Spinal cord (tissue), 10 donors: ENCODE measurements at places on chromosomes 4 and X. TPM values are rescaled to one million over a fixed set of nuclear protein-coding genes. Genes with fewer than 3 reads are reported as not detected.
A peak's percentile ranks its signal among the peaks of the same experiment; 100 is the strongest.

DNA sequence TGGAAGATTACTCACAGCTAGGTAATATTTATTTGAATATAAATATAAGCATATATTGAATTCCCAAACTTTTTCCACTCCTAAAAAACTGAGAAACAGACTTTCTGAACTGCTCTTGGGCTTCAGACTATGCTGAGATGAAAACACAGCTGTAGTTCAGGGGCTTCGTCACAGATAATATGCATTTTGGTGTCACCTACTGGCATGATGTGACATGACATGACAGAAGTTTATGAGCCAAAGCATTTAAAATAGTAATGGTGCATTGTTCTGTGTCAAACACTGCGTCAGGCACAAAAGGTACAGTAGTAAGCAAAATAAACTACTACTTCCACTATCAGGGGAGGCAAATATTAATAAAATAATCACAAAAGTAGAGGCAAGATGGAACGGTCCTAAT is 171.3 kb downstream of the BTC start:
- no peak for DNase-seq
- H3K27ac ChIP-seq: no peak overlapping the region
- no peaks in the 10 kb centered on the region for H3K36me3 ChIP-seq
- H3K4me3 ChIP-seq: no peak overlapping the region
- no peaks in the 10 kb centered on the region for H3K27me3 ChIP-seq
- H3K4me1 ChIP-seq: no peaks in the 10 kb centered on the region

- H3K4me1 ChIP-seq: no peaks in the 10 kb centered on the region
- H3K27me3 ChIP-seq: no peaks in the 10 kb centered on the region
- H3K36me3 ChIP-seq: no peaks in the 10 kb centered on the region
Observed at GRCh38 chrX:82041034-82041433, 839.1 kb downstream of the SH3BGRL start.

TCEAL6 gene
- polyA plus RNA-seq: 34.0 TPM

DNA sequence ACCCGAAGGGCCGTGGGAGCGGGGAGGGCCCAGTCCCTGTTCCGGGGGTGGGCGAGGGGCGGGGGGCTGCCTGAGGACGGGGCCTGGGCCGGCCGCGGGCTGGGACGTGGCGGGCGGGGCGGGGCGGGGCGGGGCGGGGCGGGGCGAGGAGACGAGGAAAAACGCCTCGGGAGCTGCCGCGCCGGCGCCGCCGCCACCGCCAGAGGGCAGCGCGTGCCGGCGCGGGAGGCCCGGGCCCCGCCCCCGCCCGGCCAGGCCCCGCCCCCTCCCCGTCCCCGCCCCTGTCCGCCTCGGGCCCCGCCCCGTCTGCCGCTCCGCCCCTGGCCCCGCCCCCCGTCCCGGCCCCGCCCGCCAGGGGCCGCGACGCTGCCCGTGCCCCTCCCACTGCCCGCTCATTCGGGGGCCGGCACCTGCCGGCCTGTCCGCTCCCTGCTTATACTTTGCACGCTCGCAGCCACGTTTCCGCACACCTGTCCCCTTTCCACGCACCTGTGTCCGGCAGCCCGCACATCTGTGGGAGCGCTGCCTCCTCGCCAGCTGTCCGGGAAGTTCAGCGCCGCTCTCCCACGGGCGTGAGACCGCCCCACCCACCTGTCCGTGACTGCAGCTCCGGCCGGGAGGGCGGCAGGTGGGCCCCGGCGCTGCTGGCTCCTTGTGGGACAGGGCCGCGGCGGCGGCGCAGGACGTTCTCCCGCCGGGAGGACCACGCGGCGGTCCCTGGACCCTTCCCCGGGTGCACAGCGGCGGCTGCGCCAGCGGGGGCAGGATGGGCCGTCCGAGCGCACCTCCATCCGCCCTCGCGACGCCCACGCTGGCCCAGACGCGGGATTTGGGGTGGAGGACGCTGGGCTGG is 1.7 kb upstream of the FGFRL1 start:
- DNase-seq: peak; percentile 80
- H3K4me1 ChIP-seq: peaks cover 51% of the 10 kb centered on the region
- no peak overlapping the region for H3K27ac ChIP-seq
- peak overlapping the region; percentile 50 for H3K4me3 ChIP-seq
- H3K36me3 ChIP-seq: peaks cover 27% of the 10 kb centered on the region

SLC49A3 gene
- polyA plus RNA-seq: 1.6 TPM

GLOD5 gene
- polyA plus RNA-seq: not detected

C4orf17 gene
- not detected for polyA plus RNA-seq

NOX1 gene
- polyA plus RNA-seq: 0.84 TPM

- no peaks in the 10 kb centered on the region for H3K4me1 ChIP-seq
- H3K36me3 ChIP-seq: no peaks in the 10 kb centered on the region
- H3K4me3 ChIP-seq: no peak overlapping the region
- H3K27ac ChIP-seq: no peak overlapping the region
Observed at GRCh38 chr4:89863533-89863932, 26.6 kb upstream of the SNCA start.

DNA sequence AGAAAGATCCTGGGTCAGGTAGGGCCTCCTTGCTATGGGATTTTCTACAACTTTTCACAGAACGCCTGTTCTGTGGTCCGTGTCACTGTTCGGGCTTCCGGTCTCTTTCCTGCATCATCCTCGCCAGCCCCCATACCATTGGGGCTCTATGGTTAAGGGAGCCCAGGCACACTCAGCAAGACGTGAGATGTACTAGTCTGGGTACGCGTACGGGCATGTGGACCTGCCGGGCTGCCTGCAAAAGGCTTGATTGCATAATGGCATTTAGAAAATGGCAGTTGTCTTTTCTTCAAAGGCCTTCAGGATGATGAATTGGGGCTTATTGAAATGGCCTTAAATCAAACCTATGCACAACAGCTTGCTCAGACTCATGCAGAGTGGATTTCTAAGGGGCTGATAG is 86.7 kb downstream of the CNGA2 start:
- peaks cover 2% of the 10 kb centered on the region for H3K27me3 ChIP-seq
- no peak for DNase-seq
- H3K4me3 ChIP-seq: no peak overlapping the region
- no peaks in the 10 kb centered on the region for H3K4me1 ChIP-seq
- H3K36me3 ChIP-seq: no peaks in the 10 kb centered on the region

ADH1A gene
- polyA plus RNA-seq: not detected

- H3K36me3 ChIP-seq: no peaks in the 10 kb centered on the region
- no peak overlapping the region for H3K27ac ChIP-seq
- no peaks in the 10 kb centered on the region for H3K27me3 ChIP-seq
- no peak for DNase-seq
Observed at GRCh38 chr4:127251423-127251822, 381.3 kb upstream of the INTU start.

DNA sequence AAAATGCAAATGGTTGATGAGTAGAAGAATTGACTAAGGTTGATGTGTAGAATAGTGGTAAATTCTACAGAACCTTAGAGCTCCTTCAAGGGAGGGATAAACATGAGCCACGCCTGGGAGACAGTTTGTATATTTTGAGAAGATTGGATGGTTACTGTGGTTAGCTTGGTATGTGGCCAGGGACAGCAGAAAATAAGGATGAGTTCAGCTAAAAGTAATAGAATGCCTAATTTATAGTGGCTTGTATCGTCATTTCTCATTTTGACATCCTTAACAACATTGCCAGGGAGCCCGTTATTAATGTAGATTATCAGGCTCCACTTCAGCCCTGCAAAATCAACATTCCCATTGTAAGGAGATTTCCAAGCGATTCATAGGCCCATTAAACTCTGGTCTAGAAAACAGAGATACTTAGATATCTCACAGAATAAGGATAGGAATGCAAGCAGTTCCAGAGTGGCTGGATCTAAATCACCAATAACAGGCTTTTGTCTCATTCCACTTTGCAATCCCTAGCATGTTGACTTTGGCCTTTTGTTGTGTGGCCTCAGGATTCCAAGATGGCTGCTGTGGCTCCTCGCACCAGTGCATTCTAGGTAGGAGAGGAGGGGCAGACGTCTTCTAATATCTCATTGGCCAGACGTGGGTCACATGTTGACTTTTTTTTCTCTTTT is 6.4 kb upstream of the PTTG2 start:
- H3K27me3 ChIP-seq: no peaks in the 10 kb centered on the region
- no peaks in the 10 kb centered on the region for H3K36me3 ChIP-seq

DNA sequence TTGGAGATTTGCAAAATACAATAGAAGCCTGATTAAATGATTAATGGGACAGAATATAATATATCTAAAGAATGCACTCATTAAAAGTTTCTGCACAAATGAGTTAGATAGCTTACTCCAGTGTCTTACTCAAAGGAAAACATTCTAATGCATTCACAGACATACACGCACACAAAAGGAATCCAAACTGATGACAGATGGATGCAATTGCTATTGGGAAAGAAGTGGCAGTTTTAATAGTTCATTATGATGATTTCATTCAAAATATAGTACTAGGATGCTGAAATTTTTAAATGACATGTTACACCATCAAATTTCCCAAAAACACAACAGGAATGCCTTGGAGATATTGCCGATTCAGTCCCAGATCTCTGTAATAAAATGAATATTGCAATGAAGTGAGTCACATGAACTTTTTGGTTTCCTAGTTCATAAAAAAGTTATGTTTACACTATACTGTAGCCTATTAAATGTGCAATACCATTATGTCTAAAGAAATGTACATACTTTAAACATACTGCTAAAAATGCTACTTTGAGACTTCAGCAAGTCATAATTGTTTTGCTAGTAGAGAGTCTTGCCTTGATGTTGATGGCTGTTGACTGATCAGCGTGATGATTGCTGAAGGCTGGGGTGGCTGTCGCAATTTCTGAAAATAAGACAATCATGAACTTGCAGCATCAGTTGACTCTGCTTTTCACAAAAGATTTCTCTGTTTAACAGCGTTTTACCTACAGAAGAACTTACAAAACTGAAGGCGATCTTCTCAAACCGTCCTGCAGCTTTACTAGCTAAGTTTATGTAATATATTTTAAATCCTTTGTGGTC is 45.6 kb downstream of the BBS12 start:
- H3K36me3 ChIP-seq: no peaks in the 10 kb centered on the region
- DNase-seq: no peak
- no peaks in the 10 kb centered on the region for H3K4me1 ChIP-seq
- no peaks in the 10 kb centered on the region for H3K27me3 ChIP-seq
- H3K4me3 ChIP-seq: no peak overlapping the region

- no peaks in the 10 kb centered on the region for H3K36me3 ChIP-seq
- no peak for DNase-seq
- H3K27me3 ChIP-seq: no peaks in the 10 kb centered on the region
- no peaks in the 10 kb centered on the region for H3K4me1 ChIP-seq
Observed at GRCh38 chrX:28910487-28910886, 323.2 kb downstream of the IL1RAPL1 start.

KIAA1210 gene
- 0.29 TPM for polyA plus RNA-seq

GRCh38 chrX:82127228-82128123 is 925.6 kb downstream of the SH3BGRL start:
- no peak for DNase-seq
- H3K36me3 ChIP-seq: no peaks in the 10 kb centered on the region
- no peak overlapping the region for H3K27ac ChIP-seq
- H3K27me3 ChIP-seq: no peaks in the 10 kb centered on the region
- no peaks in the 10 kb centered on the region for H3K4me1 ChIP-seq

GRCh38 chr4:84683064-84683850 is 100.3 kb downstream of the CDS1 start:
- H3K27ac ChIP-seq: no peak overlapping the region
- H3K4me3 ChIP-seq: no peak overlapping the region
- H3K4me1 ChIP-seq: peaks cover 5% of the 10 kb centered on the region
- no peaks in the 10 kb centered on the region for H3K27me3 ChIP-seq
- DNase-seq: no peak
- peaks cover 31% of the 10 kb centered on the region for H3K36me3 ChIP-seq

SPOCK3 gene
- 74.8 TPM for polyA plus RNA-seq

- peaks cover 12% of the 10 kb centered on the region for H3K4me1 ChIP-seq
- no peak overlapping the region for H3K27ac ChIP-seq
- no peak overlapping the region for H3K4me3 ChIP-seq
- no peak for DNase-seq
- H3K27me3 ChIP-seq: peaks cover 5% of the 10 kb centered on the region
Observed at GRCh38 chrX:9349572-9350494, 115.0 kb upstream of the TBL1X start.

GRCh38 chr4:40516651-40517050 is 113.0 kb downstream of the RBM47 start:
- no peaks in the 10 kb centered on the region for H3K27me3 ChIP-seq
- no peak for DNase-seq
- no peaks in the 10 kb centered on the region for H3K36me3 ChIP-seq
- H3K4me3 ChIP-seq: no peak overlapping the region
- no peak overlapping the region for H3K27ac ChIP-seq

DNA sequence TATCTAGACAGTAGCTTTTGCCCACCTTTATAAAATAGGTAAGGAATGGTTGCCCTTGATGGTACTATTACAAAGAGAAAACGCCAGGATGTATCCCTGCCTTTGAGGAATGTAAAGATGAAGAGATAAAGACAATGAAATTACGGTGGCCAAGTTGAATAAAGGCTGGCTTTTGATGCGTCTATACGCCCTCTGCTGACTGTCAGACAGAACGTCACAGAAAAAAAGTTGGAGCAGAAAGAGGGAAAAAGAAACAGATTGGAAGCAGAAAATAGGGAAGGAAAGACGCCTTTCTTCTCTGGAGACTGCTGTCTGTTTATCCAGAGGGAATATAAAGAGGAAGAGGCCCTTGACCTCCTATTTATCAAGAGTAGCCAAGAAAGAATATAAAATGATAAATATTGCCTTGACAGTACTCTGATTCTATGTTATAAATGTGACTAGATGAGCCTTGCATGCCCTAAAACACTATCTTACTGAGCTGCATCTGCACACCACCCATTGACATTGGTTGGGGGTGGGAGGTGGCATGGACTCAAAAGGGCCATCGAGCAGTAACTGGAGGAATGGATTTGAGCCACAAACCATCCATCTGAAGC is 30.6 kb downstream of the PCDH19 start:
- no peak for DNase-seq
- H3K27ac ChIP-seq: no peak overlapping the region
- peaks cover 5% of the 10 kb centered on the region for H3K4me1 ChIP-seq

- no peaks in the 10 kb centered on the region for H3K27me3 ChIP-seq
- H3K4me1 ChIP-seq: no peaks in the 10 kb centered on the region
- DNase-seq: no peak
- H3K36me3 ChIP-seq: no peaks in the 10 kb centered on the region
- no peak overlapping the region for H3K4me3 ChIP-seq
Observed at GRCh38 chr4:100842856-100843255, 325.0 kb upstream of the EMCN start.
